Kasumi-1 (cell line): ENCODE measurements at places on chromosomes 12 and 14.

DNA sequence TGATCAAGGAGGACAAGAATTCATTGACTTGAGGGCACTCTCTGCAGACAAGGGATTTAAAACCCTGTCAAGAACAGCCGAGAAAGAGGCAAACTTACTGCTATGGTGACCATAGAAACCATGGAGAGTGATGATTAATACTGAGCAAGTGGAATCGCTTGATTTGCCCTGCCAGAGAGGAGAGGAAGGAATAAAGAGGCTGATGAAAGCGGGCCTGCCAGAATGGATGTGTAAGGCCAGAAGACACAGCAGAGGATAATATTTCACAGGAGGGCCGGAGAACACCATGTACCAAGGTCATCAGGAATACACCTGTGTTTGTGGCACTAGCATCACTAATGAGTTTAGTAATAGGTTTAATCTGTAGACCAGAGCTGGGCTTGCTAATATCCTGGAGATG is 221.8 kb upstream of the DCN start:
- DNase-seq: no peak

GRCh38 chr12:79939728-79940310 is 4.9 kb upstream of the PPP1R12A start:
- DNase-seq: peak; percentile 77

- peak; percentile 36 for DNase-seq
Observed at GRCh38 chr12:38934686-38935085, 29.3 kb upstream of the CPNE8 start.

GRCh38 chr14:71397371-71397770 is 490.1 kb downstream of the PCNX1 start:
- no peak for DNase-seq

- DNase-seq: no peak
Observed at GRCh38 chr12:45475594-45475993, 253.9 kb upstream of the ARID2 start.

DNA sequence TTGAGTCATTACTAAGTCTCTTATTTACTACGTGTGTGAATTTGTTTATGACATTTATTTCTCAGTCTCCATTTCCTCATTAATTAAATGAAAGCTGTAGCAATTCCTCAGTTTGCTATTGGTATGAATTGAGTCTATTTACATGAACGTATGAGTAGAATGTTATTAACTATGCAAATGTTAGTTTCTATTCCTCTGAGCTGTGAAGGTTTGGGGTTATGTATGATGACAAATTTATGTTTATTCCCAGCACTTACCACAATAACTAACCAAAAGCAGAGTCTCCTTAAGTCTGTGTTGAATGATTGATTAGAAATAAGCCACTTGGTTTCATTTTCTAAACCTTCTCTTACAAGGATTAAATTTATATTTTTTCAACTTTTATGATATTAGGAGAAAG is 1340.9 kb downstream of the FSCB start:
- DNase-seq: no peak

DNA sequence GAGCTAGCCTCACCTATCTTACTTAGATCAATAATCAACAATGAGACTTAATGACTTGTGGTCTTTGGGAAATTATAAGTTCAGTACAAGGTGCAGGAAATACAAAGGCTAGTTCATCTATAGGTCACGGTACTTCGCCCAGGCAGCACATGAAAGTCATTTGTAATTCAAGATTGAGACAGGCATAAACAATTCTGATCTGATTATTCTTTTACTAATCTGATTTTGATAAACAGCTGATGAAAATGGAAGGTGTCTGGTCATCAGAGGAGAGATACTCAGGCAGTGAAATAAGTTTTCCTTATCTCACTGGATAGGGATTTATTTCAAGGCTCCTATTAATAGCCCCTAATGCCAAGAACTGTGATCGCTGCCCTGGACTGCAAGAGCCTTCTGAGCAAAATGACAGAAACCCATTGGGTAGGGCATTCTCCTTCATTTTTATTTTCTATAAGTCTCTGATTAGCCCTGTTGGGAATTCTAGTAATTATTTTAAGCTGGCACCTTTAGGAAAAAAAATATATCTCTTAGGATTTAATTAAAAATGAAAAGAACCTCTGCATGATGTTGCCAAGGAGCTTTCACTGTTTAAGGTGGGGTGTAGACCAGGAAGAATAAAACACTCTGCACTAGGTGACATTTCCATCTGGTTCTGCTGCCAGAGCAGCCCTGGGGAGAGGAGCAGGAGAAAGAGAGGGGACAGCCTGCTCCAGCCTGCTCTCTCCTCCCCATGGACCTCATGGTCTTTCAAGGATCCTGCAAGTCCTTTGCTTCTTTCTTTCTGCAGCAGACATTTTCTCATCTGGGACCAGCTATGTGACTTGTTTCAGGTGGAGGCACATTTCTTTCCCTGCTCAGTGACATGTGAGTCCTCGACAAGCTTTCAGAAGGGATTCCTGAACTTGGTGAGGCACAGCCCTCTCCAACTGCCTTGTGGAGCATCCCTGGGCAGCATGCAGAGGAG is 44.8 kb downstream of the SSPN start:
- no peak for DNase-seq

GRCh38 chr12:31508436-31509150 is 82.3 kb downstream of the DENND5B start:
- no peak for DNase-seq

DNA sequence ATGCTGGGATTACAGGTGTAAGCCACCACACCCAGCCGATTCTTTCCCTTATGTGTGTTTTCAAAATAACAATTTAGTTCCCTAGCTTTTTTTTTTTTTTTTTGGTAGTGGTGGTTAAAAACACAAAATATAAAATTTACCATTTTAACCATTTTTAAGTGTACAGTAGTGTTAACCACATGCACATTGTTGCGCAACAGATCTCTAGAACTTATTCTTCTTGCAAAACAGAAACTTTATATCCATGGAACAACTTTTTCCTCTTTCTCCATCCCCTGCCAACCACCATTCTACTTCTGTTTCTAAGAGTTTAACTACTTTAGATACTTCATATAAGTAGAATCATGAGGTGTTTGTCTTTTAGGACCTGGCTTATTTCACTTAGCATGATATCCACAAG is 1.1 kb upstream of the NDUFA12 start:
- DNase-seq: peak; percentile 20

- DNase-seq: no peak
Observed at GRCh38 chr14:28083389-28083788, 683.2 kb upstream of the FOXG1 start.

DNA sequence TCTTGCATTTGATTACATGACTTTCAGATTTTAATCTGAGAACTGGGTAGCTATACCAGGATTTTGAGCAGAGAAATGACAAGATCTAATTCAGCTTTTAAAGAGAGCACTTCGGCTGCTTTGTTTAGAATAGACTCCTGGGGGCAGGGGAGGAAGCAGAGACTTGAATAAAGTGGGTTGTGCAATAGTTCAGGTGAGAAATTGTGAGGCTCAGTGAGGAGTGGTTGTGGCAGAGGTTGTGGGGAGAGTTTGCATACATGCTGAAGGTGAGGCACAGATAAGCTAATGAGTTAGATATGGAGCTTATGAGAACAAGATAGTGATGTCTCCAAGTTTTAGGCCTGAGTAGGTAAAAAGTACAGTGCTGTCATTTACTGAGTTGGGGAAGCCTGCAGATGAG is 281.4 kb downstream of the FLRT2 start:
- DNase-seq: no peak

- DNase-seq: no peak
Observed at GRCh38 chr12:69019910-69020309, 86.9 kb upstream of the CPM start.
